ENCODE measurements at places on chromosomes 4 and X.
A peak's percentile ranks its signal among the peaks of the same experiment; 100 is the strongest.

DNA sequence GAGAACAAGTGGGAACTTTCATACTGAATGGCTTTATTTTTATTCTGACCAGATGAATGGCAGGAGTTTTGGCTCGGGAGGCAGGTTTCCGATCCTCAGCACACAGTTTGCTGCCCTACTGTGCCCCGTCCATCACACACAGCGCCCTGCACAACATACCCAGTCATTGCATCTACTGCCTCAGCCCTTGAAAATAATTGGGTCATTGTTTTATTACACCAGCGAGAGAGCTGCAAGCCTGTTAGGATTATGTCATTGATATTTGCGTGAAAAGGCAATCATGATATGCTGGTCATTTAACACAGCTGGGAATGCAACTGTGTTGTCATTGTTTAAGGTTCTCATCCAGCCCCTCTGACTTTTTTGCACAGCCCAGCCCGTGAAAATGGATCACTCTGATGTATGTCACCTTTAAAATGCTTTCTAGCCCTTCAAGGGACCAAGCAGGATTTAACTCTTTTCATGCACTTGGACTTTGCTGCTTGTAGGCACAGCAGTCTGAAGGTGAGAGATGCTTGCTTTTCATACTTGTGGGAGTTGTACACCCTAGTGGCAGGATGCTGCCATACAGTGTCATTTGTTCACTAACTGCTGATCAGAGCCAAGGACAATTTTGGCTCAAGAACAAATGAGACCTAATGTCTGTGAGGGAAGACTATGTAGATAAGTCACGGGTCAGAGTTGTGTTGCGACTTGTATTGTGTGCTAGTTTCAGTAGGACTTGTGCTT lies 62.3 kb downstream of the RTL9 start:
- peak; percentile 9 for DNase-seq

DNA sequence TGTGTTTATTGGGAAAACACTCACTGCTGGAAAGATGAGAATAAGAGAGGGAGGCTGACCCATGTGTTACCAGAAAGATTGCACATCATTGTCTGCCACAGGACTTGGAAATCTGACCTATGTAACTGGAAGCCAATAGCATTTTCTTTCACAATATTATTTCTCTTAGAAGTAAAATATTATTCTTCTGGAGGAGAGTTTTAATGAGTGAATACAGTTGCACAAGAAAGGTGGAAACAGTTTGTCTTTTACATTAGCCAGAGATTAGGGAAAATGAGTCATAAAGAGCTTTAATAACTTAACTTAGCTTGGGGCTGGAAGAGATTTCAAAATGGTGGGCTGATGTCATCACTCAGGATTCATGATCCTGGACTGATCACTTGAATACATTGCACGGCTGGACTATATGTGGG lies 31.5 kb upstream of the LNX1 start:
- no peak for DNase-seq

DNA sequence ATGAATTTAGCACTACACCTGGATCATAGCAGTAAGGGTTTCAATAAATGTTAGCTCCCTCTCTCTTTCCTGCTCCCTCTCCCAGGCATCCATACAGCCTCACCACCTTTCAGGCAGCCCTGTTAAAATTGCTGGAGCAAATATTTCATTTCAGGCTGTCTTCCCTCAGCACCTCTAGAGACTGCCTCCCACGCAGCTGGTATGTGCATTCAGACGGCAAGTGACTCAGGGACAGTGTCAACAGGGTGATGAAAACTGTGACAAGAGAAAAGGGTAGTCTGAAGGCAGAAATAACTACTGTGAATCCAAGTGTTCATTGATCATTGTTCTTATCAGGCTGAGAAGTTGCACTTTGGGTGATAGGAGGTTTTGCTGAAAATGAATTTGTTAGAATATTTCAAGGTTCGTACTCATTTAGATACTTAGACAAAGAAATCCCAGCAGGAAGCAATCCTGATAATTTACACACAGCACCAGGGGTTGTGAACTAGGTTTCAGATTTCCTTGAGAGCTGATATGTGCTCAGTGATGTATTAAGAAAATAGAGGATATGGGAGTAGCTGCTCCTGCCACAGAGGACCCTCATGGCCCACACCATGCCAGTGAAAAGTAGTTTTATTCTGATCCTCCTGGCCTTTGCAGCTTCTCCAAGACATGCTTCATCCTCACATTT lies 424.2 kb downstream of the FGF13 start:
- no peak for DNase-seq

DNA sequence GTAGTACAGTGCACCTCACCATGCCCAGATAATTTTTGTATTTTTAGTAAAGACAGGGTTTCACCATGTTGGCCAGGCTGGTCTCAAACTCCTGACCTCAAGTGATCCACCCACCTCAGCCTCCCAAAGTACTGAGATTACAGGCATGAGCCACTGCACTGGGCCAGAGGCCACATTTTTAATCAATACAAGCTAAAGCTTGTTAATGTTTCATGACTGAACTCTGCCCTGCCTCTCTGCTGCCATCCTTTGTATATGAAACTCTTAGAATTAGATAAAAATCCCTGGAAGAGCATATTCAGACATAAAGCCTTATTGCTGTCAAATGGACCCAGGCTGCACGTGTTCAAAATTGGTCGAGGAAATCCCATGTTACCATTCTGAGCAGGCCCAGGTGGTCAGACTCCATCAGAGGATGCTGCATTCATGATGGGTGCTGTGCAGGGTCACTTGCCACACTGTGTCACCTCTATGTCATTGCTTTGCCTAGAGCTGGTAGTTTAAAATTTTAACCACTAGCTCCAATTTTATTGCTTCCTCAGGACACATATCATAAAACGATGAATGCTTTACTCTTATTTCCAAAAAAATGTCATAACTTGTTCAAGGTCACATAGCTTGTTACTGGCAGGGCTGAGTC lies 45.2 kb downstream of the LNX1 start:
- no peak for DNase-seq

GRCh38 chr4:130675266-130675665 lies 1579.3 kb downstream of the C4orf33 start:
- DNase-seq, result no peak

DNA sequence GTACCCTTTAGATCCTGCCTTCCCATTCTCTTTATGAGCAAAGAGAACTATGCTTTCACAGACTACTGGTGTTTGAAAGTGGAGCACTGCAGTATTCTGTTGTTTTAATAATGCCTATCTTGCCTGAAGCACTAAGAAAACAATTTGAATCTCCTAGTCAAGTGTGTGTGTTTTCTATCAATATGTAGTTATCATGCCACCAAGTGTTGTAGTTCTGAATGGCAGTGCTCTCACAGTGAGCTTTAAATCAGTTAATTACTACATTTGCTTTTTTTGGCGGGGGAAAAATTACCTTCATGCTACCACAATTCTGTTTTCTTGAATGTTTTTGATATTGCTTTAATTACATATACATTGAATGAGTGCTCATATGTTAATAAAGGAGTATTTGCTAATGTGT lies 143.6 kb upstream of the FAM47A start:
- no peak for DNase-seq

DNA sequence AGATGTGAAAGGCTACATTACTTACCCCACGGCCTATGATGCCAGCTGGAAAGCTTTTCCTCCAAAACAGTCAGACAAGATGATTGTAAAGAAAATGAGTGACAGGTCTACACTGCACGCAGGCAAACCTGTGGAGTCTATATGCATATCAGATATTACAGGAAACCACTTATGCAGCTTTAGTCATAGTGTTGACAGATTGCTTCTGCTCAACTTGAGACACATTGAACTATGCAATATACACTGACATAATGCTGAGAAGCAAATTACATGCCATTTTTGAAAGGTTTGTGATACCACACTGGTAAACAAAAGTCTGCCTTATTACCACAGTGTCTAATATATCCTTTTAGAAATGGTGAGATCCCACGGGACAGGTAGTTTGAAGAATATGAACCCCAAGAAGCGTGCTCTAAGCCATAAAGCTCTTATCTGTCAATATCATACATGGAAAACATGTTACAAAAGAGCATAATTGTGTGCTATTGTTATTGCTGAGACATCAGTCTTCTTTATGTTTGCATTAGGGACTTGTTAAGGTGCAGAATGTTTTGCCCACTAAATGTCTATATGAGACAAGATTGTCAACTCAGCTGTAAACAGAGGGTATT lies 1835.8 kb upstream of the TENM3 start:
- DNase-seq, result no peak

GRCh38 chrX:119694601-119695534 lies 1.9 kb upstream of the SEPTIN6 start:
- no peak for DNase-seq

GRCh38 chr4:102580463-102580842 lies 79.3 kb downstream of the NFKB1 start:
- DNase-seq, result no peak

GRCh38 chrX:69319376-69319775 lies 154.1 kb upstream of the PJA1 start:
- DNase-seq, result no peak

DNA sequence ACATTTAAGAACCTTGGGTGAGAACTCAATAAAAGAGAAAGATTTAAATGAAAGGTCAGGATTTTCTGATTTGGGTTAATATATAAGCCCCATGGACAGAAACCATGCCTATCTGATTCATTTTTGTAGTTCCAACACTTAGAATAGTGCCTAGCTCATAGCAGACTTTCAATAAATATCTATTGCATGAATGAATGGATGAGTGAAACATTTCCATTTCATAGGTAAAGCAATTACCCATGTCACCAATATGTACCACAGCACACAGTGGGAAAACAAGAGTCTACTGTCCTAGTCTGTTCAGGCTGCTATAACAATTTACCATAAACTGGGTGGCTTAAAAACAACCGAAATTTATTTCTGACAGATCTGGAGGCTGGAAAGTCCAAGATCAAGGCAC lies 63.9 kb upstream of the PTPN13 start:
- no peak for DNase-seq

- no peak for DNase-seq
These were observed 142.2 kb upstream of the EOLA2 start for GRCh38 chrX:150080497-150080896.

- no peak for DNase-seq
These were observed 225.0 kb downstream of the COL25A1 start for GRCh38 chr4:109077505-109077904.

- DNase-seq, result no peak
These were observed 803.8 kb upstream of the AMOT start for GRCh38 chrX:113644426-113644825.

DNA sequence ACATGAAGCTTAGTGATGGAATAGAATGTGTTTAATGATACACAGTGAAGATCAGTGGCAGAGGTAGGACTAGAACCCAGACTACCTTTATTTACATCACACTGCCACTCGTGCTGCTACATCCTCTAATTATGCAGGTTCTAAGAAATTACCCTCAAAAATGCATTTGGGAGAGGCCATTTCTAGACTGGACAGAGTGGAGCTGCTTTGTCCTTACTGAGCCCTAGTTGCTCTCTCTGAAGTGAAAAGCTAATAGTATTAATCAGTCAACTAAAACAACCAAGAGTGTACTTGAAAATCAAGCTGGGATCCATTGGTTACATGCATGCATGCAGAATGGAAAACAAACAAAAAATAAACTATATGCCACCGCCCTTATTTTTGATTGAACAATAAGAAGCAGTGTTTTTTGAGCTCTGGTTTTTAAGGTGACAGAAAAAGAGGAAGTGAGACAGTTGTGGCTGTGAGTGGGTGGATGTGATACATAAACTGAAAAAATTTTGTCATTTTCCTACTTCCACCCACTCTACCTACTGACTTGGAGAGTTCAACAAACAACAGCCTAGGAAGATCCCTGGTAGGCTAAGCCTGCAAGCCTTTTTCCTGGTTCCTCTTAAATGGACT lies 6.8 kb upstream of the VSIG4 start:
- no peak for DNase-seq

DNA sequence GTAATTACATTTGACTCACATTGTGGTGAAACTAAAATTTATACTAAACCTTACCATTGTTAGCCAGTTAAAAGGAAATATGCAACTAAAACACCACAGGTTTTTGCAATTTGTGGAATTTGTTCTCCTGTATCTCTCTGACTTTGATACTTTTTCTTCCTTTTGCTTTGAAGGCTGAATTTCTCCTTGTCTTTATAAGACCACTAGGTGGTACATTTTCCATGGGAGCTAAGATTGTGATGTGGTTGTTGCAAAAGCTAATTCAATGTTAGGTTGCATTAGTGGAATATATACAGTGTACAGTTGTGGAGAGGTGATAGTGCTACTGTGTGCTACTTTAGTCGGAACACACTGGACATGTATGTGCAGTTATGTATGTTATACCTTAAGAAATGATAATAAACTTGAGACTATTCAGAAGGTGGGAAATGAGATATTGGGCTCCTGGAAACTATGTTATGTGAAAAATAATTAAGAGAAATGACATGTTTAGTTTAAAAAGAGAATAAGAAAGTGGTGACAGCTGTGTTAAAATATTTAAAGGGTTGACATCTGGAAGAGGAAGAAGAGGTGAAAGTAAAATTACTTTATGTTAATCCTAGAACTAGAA lies 70.3 kb downstream of the ARL9 start:
- no peak for DNase-seq

- no peak for DNase-seq
These were observed 61.8 kb upstream of the SFRP2 start for GRCh38 chr4:153850533-153851280.

- DNase-seq, result no peak
These were observed 127.6 kb upstream of the MID1 start for GRCh38 chrX:10747975-10748374.

- DNase-seq, result no peak
These were observed 11.0 kb downstream of the CUL4B start for GRCh38 chrX:120549483-120550452.

- DNase-seq, result no peak
These were observed 66.6 kb downstream of the EDNRA start for GRCh38 chr4:147547314-147548056.

GRCh38 chr4:162392946-162393345 lies 229.1 kb upstream of the FSTL5 start:
- no peak for DNase-seq

- no peak for DNase-seq
These were observed 10.2 kb downstream of the HNRNPH2 start for GRCh38 chrX:101417981-101418841.

GRCh38 chr4:2932951-2933565 lies 30.1 kb downstream of the NOP14 start:
- no peak for DNase-seq

- DNase-seq, result peak; percentile 40
These were observed at the start of gene ANOS1 for GRCh38 chrX:8731559-8732395. ANOS1 (minus strand) TSS chrX:8732137; CDS start chrX:8732036, 101 bp downstream.

DNA sequence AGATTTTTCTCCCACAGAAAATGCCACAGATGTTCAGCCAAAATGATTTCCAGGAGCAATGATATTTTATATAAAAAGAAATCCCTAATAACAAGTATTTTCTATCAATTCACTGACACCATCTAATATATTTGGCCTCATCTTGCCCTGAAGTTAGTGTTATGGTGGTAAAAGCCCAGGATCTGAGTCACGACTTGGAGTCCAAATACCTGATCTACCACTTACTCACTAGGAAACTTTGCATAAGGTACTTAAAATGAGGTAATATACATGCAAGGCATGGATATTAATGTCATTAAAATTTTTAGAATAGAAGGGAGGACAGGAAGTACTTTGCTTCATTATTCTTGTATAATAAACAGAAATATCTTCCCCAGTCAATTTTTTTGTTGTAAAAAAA lies 16.3 kb downstream of the PPP3CA start:
- DNase-seq, result no peak

GRCh38 chr4:38663090-38663800 lies 754 bp upstream of the KLF3 start:
- no peak for DNase-seq

GRCh38 chrX:39871648-39872047 lies 226.1 kb downstream of the BCOR start:
- DNase-seq, result no peak

GRCh38 chr4:7155590-7156071 lies 36.7 kb upstream of the SORCS2 start:
- DNase-seq, result no peak

- DNase-seq, result no peak
These were observed 58.0 kb downstream of the LAS1L start for GRCh38 chrX:65476564-65476963.

All from HuH-7.5 (cell line).